Testis (tissue), 5 donors: ENCODE measurements at places on chromosomes 1 and 21. TPM values are rescaled to one million over a fixed set of nuclear protein-coding genes. Genes with fewer than 3 reads are reported as not detected.
A peak's percentile ranks its signal among the peaks of the same experiment; 100 is the strongest.

DNA sequence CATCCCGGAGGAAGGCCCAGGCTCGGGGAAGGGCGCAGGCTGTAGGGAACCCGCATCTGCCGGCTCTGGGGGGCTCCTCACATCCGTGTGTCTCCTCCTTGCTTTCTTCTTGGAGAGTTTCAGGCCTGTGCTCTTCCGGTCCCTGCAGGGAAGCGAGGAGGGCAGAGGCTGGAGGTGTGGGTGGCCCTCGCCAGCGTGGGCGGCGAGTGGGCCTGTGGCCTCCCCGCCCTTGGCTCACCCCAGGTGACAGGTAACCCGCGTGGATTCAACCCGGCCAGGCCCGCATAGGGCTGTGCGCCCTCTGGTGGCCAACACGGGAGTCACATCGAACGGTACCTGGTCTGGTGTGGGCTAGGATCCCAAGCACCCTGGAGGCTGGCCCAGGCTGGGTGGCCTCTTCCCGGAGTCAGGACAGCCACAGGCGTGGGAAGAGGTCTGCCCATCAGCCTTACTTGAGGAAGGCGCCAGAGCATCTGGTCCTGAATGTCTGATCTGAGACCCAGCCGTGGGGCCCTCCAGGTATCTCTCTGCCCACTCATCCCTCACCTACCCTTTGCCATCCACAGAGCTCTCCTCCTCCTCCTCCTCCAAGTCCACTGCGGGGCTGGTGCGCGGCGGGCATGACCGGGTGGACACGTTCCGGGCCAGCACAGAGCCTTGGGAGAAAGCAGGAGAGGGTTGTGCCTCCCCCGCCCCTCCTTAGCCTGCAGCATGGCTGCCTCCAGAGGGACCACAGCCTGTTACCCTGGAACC, 9.6 kb upstream of the TNFRSF25 start:
- peak; percentile 83 for DNase-seq

DNA sequence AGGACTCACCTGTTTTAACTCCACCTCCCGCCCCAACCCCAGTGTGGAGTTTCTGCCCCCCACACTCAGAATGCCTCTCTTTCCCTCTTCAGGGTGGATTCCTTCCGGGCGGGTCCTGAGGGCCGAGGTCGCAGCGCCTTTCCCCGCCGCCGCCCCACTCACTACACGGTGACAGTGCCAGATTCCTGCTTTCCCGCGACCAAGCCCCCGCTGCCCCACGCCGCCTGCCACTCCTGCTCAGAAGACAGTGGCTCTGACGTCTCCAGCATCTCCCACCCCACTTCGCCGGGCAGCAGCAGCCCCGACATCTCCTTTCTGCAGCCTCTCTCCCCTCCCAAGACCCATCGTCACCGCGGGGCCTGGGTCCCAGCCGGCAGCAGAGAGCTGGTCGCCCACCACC, 16.7 kb downstream of the INAVA start:
- no peak for DNase-seq

UTS2 gene
- 1.1 TPM for polyA plus RNA-seq

DNA sequence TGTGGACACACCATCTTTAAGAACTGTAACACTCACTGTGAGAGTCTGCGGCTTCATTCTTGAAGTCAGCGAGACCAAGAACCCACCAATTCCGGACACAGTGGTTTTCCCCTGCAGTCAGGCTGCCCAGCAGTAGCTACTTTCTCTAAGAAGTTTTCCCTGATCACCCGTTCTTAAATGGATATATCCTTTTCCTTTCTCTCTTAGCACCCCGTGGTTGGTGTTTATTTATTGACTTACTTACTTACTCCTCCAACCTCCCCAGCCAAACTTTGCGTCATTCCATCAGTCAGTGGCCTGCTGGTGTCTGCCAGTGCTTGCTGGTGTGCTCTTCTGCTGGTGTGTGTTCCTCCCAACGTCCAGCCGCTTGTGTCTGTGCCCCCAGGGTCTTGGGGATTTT, 264.8 kb downstream of the GPR52 start:
- no peak for DNase-seq
